ENCODE measurements at places on chromosomes 5 and 9. TPM values are rescaled to one million over a fixed set of nuclear protein-coding genes. Genes with fewer than 3 reads are reported as not detected.

FCHSD1 gene
- total RNA-seq: 16.4 TPM

TMEM171 gene
- total RNA-seq: 3.6 TPM

DAP gene
- total RNA-seq: 235 TPM

TTF1 gene
- total RNA-seq: 7.1 TPM

ACTBL2 gene
- 0.10 TPM for total RNA-seq

IFNW1 gene
- total RNA-seq: not detected

GARIN3 gene
- not detected for total RNA-seq

GDA gene
- total RNA-seq: 0.33 TPM

ANKRD20A1 gene
- 2.5 TPM for total RNA-seq

LECT2 gene
- total RNA-seq: not detected

CD14 gene
- not detected for total RNA-seq

PCDHGC4 gene
- total RNA-seq: 0.72 TPM

All from chondrocyte (in vitro differentiated cells).